Stimulated activated CD4-positive, alpha-beta T cell treated with anti-CD3 and anti-CD28 coated beads, TNF-alpha, amount 100 ng/mL, for 4 hours (primary cell): ENCODE measurements at places on chromosomes 7 and 10.

DNA sequence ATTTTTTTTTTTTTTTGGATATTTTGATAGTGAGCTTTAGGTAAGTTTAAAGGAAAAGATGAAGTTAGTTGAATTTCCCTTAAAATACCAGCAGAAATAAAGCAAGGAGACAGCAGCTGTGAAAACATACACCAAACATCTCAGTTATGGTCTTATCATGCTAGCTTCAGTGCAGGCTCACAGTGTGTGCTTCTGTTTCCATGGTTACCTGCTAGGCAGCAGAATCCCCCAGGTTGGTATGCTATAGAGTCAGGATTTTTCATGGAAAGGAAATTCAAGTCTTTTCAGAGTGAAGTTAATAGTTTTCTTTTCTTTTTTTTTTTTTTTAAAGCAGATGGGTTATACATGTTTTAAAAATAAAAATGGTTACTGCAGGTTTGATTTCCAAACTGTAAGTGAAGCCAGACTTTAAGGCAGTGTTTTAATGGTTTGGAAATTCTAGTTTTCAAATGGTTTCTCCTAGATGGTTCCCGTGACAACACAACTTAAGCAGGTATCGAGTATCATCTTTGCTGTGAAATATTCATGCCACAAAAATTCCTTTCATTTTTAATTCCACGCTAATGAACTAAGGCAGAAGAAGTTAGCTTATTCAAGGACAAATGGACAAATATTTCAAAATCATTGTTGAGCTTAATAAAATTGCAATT, 230.9 kb downstream of the BICC1 start:
- DNase-seq = no peak

DNA sequence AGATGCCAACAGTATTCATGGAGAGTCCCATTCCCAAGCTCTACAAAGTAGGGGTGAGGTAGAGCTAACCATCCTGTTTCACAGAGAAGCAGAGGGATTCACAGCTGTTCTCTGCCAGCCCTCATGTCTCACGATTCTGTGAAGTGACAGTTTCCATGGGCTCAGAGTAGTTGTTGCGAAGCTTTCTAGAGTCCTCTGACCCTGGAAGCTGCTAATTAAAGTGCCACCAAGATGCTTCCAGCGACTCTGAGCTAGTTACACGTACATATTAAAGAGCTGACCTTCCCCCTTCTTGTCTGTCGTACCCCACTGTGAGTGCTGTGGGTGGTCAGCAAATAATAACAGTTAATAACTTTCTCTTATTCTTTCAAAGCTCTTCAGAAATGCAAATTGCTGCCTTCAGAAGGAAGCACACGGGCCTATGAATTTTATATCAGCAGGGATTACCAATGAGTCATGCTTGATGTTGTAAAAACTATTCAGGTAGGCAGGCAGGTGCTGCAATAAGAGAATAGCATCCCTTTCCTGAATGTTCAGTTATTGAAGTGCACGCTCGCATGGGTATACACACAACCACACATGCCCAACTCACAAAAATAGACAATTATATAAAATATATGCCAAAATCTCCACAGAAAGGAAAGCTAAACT, 34.1 kb downstream of the DNAJB9 start:
- no peak for DNase-seq

DNA sequence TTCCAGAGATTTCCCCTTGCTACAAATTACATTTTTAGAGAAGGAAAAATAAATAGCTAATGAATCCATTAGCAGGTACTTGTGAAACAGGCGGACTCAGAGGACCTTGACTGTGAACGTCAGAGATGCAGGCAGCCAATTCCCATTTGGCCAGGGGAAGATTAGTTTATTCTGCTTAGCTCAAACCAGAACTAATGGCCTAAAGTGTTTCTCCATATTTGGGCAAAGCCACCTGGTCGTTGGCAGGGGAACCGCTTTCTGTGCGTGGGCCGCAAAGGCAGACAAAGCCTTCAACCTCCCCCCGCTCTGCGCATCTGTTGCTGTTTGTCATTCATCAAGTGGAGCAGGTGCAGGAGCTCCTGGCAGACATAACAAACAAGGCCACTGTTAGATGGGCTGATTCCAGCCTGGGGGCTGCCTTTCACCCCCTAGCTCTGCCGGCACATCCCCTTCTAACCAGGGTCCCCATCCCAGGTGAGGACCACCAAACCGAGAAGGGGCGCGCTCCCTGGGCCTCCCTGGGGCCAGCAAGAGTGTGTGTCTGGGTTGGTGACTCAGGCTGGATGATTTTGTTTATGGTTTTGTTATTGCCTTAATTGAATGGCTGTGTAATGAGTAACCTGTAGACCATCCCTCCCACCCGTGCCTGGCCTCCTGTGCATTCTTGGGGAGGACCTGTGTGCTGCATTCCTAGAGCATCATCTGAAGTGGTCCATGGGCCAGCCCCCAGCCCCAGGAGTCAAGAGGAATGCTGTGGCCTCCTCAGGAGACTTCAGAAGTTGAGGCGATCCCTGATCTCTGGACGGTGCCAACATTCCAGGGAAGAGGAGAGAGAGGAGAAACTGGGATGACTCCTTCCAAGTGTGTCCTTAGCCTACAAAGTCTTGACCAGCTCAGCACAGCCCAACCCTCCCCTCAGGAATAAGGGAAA, 14.5 kb upstream of the CPA1 start:
- no peak for DNase-seq

DNA sequence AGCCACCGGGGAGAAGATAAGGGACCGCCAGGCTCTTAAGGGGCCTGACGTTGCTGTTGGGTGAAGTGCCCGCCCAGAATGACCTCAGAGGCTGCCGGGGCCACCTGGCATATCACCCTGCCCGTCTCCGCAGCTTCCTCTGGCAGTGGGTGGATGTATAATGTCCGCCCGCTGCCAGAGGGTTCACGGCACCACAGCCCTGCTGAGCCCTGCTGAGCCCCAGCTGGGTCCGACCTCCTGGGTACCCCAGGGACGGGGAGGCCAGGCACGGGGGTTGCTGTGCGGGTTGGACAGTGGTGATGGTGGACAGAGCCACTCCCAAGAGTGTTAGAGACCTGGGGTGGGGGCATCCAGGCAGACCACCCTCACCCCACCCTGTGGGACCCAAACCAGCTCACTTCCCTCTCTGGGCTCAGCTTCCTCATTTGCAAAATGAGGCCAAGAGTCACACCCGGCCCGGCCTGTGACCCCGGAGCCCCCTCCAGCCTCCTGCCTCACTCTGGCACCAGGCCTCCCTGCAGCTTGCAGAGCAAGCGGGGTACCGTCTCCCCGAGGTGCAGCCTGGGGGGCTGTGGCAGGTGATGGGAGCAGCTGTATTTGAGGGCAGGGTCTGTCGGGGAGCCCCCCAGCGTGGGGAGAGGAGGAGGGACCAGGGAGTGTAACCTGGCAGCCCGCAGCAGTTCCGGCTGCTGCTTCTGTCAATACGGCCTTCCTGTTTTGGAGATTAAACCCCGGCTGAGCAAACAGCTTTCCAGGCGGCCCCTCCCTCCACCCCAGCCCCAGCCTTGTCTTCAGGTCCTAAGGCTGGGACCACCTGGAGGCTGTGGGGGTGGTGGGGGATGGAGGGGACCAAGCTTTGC, 8.4 kb upstream of the LFNG start:
- no peak for DNase-seq

- no peak for DNase-seq
These were observed 154.4 kb downstream of the JAZF1 start for GRCh38 chr7:28026237-28026636.

DNA sequence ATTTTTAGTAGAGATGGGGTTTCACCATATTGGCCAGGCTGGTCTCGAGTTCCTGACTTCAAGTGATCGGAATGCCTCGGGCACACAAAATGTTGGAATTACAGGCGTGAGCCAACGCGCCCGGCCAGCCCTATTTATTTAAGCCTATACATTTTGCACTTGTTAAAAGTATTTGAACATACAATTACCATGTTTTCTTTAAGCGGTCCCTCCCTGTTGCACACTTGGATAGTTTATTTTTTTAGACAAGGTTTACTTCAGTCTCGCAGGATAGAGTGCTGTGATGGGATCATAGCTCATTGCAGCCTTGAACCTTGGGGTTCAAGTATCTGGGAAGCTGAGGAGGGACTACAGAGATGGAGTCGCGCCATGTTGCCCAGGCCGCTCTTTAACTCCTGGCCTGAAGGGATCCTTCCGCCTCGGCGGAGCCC, 35.7 kb upstream of the SRRM3 start:
- no peak for DNase-seq

GRCh38 chr10:78685466-78686103, 383.2 kb upstream of the ZMIZ1 start:
- DNase-seq = no peak

- no peak for DNase-seq
These were observed 216.1 kb upstream of the STEAP4 start for GRCh38 chr7:88522771-88523293.

GRCh38 chr10:51773681-51774080, 74.3 kb upstream of the CSTF2T start:
- no peak for DNase-seq

DNA sequence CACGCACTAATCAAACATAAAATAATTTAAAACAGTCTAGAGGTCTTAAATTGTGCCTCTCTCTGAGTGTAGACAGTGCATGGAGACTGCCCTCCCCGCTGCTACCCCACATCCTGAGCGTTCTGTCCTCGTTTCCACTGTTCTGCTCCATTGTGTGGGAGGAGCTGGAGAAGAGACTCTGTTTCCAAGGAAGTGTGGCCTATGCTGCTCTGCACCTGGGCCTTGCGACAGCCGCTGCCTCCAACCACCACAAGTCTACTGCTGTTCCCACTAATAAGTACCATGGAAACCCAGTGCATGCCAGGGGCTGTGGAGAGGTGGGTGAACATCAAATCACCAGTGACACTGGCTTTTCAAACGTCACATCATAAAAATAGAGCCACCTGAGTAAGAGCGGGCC, 19.6 kb downstream of the NRG3 start:
- no peak for DNase-seq

DNA sequence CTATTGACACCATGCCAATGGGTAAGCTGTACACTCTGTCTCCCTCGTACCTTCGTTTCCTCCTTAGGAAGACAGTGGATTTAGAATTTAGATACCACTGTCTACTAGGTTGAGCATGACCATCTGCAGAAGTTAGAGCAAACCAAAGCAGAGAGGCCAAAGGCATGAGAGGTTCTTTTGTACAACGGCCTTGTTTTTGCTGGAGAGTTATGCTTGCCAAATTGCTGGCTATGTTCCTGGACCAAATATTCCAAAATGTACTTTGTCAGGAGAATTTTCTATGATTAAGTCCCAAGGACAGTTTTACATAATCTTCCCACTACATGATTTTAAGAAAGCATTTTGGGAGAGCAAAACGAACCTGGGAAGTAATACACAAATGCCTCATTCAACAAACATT, 47.9 kb upstream of the PLCE1 start:
- no peak for DNase-seq
